ENCODE measurements at places on chromosomes 13 and 19. TPM values are rescaled to one million over a fixed set of nuclear protein-coding genes. Genes with fewer than 3 reads are reported as not detected.

Gene SLAIN1
- 16.8 TPM for total RNA-seq

Gene ZNF726
- total RNA-seq = 5.9 TPM

Gene ICAM5
- not detected for total RNA-seq

Gene FFAR1
- total RNA-seq = 0.06 TPM

Gene CADM4
- total RNA-seq = 7.7 TPM

Gene SPPL2B
- total RNA-seq = 25.8 TPM

Gene S1PR4
- not detected for total RNA-seq

Gene MPND
- 6.3 TPM for total RNA-seq

Gene ATP8A2
- total RNA-seq = 3.2 TPM

Gene PLK5
- total RNA-seq = not detected

Gene C19orf67
- total RNA-seq = not detected

Gene ZNF575
- total RNA-seq = not detected

Gene ZNF578
- 1.6 TPM for total RNA-seq

Gene ATP4B
- not detected for total RNA-seq

Gene SHANK1
- 0.29 TPM for total RNA-seq

Gene PLIN5
- not detected for total RNA-seq

Gene TNFSF13B
- 0.12 TPM for total RNA-seq

Gene KIR2DL1
- total RNA-seq = not detected

Gene CRLF1
- 0.58 TPM for total RNA-seq

Gene COX6B2
- total RNA-seq = 0.23 TPM

Gene ZNF784
- total RNA-seq = 4.0 TPM

Gene SPACA4
- not detected for total RNA-seq

Gene SAFB2
- total RNA-seq = 20.5 TPM

Gene EEF2
- 1,998 TPM for total RNA-seq

Gene KIR2DL4
- total RNA-seq = not detected

Gene WTIP
- total RNA-seq = 27.9 TPM

Gene POSTN
- total RNA-seq = 0.52 TPM

Gene ZIK1
- total RNA-seq = 3.6 TPM

Gene C19orf33
- total RNA-seq = 305 TPM

Gene ZNF229
- total RNA-seq = 3.1 TPM

Gene SLC15A1
- 1.2 TPM for total RNA-seq

Data from epithelial cell of proximal tubule (primary cell).